ENCODE measurements at places on chromosomes 16 and 17.
A peak's percentile ranks its signal among the peaks of the same experiment; 100 is the strongest.

GRCh38 chr17:4782652-4783051 lies 3.5 kb downstream of the VMO1 start:
- peak; percentile 33 for DNase-seq

DNA sequence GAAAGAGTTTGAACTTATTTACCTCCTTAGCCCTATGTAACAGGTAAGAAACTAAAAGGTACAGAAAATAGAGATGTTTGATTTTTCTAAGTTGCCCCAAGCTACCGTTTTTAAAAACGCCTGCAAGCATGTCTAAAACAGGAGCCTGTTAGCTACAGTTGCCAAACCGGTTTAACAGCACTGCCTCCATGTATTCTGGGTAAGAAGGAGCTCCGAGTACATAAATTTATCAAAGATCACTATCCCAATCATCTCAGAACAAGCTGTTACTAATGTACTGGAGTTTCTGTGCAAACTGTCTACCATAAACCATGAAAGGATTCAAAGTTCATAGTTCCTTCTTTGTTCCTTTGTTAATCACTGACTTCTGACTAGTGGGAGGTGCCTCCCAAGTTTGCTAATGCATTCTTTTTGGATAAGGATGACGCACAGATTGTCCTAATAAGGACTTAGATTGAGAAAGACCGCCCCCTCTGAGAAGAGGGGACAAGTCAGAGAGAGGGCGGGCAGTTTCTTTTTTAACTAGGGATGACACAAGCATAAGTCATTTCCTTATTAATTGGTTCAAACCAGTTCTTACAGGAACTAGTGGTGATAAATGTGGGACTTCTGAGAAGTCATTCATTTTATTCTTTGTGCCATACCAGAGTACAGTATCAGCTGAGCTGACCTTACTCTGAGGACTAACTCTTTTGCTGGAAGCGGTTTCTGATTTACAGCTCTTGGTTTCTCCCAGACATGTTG lies 55.3 kb downstream of the TUBD1 start:
- DNase-seq: peak; percentile 77

GRCh38 chr16:456891-457483 lies 31.5 kb downstream of the RAB11FIP3 start:
- DNase-seq: no peak

DNA sequence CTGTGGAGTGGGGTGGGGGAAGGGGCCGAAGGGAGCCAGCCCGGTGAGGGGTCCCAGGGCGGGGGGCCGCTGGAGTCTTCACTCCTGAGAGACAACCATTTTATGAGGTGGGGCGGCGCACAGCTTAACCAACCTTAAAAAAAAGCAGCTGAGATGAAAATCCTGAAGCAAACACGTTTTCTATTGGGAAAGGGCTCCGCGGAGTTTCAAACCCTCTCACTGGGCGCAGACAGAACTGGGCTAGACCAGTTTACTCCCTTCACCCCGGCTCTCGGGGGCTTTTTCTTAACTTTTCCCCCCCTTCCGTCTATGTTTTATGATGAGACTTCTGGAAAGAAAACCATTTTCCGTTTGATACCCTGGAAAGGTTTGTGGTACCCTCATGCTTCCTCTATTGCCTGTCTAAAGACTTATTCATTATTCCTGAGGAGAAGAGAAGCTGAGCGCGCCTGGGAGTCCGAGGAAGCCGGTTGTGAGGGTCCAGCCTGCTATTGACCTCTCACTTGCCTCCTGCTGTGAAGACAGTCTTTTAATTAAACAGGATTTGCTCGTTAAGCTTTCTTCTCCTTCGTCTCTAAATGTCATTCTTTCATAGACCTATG lies 482 bp upstream of the SSH2 start:
- DNase-seq: no peak

DNA sequence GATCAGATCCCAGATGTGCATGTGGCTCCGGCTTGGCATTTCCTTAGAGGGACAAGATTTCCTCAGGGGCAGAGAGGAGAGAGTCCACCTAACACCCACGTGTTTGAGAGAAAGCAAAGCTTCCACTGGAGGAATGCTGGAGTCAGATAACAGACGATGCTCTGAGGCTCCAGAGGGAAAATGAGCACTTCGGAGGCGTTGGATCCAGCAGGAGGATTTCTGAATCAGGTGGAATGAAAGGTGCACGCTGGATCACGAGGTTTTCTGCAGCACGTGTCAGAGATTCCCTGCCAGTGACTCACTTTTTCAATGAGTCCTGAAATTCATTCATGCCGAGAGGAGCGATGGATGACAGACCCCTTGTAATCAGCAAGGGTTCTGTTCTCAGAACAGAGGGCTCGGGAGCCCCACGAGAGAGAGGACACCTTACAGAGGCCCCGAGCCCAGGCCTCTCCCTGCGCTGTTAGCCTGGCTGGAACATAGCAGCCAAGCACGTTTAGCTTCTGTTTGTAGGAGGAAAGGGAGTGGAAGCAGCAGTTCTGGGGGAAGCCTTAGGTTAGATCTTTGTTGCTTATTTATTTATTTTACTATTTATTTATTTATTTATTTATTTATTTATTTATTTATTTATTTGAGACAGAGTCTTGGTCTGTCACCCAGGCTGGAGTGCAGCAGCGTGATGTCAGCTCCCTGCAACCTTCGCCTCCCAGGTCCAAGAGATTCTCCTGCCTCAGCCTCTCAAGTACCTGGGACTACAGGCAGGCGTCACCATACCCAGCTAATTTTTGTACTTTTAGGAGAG lies 49.3 kb upstream of the JPH3 start:
- DNase-seq: no peak

- no peak for DNase-seq
These were observed 43.6 kb downstream of the TOM1L2 start for GRCh38 chr17:17928398-17929287.

GRCh38 chr16:50712560-50712898 lies 19.1 kb downstream of the NOD2 start:
- DNase-seq: no peak

DNA sequence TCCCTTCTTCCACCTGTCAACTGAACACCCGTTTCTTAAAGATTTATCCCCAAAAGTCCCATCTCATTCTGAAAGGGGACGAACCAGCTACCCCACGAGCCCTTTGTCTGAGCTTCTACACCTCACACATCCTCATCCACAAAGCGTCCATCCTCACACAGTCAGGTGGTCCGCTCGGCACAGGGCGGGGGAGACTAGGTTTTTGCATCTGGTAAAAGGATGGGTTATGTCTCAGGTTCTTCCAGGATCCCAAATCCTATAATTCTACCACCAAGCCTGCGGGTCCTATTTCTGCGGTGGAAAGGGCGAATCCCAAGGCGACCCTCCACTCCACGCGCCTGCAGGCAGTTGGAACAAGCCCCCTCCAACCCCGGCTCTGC lies 458 bp downstream of the GFOD2 start:
- no peak for DNase-seq

- no peak for DNase-seq
These were observed 265.1 kb upstream of the C16orf82 start for GRCh38 chr16:26801628-26802027.

DNA sequence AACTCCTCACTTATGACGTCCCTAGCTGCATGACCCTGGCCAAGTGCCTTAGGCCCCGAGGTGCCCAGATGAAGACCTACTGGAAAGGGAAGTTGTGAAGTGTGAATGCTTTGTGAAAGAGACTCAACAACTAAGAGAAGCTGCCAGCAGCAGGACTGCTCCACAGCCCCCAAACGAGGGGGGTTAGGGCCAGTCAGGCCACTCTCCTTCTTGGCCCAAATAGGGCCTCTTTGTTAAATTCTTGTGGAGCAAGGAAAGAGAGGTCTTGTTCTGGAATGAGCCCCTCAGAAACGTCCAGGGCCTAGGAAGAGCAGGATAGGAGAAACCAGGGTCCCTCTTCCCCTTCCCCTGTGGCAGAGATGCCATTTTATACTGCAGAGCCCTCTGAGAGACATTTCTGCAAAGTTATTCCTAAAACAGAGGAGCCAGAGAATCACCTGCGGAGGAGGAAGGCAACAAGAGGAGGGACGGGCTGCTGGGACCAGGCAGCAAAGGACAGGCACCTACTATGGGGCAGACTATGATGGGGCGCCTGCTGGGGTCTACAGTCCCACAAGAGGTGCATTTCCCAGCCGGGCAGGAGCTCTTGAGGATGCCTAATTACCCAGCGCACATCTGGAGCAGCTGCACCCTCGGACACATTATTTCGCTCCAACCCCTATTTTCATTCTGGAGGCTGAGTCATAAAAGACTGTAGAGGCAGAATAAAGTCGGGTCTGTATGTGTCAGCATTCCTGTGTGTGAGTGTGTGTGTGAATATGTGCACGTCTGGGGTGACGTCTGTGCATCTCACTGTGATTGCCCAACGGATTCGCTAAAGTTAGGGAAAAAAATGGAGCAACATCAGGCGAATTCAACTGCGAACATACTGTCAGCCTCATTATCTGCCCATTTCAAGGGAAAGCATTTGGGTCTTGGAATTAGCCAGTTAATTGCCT lies 11.4 kb upstream of the HOXB9 start:
- no peak for DNase-seq

DNA sequence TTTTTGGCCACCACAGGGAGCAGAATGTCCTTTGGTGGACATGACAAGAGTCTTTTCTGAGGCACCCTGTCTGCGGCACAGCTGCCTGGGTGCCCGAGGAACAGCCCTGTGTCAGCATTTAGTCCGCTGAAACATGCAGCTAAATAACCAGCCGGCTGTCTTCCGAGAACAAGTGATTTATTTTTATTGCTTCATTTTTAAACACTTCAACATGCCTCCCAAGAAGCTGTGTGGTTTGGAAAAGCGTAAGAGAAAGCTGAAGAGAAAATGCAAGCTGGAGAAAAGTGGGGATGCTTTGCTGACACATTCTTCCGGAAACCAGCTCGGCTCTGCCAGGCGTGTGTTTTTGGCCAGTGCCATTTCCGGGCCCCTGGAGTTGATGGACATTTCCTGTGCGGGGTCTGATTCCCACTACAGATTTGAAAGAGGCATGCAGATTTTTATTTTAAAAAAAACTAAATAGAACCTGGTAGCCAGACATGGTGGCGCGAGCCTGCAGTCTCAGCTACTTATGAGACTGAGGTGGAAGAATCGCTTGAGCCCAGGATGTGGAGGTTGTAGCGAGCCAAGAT lies 94.7 kb downstream of the SEC14L1 start:
- peak; percentile 23 for DNase-seq

DNA sequence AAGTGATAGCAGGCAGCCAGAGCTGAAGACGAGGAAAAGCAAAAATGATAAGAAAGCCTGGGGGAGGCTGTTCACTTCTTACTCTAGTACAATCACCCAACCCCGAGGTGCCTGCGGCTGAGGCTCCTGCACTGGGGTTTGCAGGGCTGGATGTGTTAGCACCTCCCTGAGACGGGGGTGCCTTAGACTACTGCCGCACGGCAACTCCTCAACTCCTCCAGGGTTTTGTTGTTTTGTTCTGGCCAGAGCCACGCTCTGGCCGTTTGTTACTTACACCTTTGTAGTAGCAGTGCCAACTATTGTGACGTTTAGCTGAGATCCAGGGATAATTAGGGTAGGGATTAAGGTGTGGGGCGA lies 51.5 kb downstream of the LDHD start:
- peak; percentile 63 for DNase-seq

GRCh38 chr16:19785512-19786130 lies 67.5 kb downstream of the IQCK start:
- no peak for DNase-seq

Data from CD4-positive, alpha-beta T cell treated with Interleukin-6 for 4 hours (primary cell).